A673 (cell line): ENCODE measurements at places on chromosomes 5 and 9. TPM values are rescaled to one million over a fixed set of nuclear protein-coding genes. Genes with fewer than 3 reads are reported as not detected.

SHC3 gene
- 5.5 and 6.6 TPM in 2 replicates for total RNA-seq

DNA sequence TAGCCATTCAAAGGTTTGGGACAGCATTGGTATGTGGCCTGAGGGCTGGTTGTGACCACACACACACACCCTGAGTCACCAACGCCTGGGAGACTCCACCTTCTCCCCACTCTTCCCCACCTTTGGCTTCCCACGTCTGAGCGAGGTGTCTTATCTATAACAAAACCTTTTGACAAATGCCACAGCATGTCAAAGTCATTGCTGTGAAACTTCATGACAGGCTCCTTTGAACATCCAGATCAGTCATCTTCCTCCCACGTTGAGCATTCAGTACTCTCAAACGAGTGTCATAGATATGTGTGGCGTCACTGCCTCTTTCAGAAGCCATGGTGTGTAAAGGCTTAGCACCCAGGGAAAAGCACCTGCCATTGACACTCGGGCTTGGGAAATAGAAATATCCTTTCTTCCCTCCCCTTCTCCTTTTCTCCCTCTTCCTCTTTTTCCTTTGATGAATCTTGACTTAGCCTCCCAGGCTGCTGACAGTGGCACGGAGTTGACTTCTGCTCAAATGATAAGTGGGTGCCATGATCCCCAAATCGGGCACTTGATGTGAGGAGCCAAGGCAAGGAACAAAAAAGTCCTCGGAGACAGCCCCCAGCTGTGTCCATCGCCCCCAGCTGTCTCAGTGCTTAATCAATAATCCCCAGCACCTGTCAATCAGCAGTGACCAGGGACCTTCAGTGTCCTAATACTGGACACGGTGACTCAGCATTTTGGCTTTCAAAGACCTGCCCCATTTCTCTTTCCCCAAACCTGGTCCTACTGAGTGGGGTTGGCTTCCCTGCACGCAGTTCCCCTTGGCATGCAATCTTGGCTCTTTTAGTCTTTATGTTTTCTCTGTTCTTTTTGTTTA lies 114.8 kb downstream of the FGF18 start:
- DNase-seq = no peak
- peaks cover 5% of the 10 kb centered on the region for H3K4me1 ChIP-seq
- no peak overlapping the region for H3K27ac ChIP-seq
- no peak overlapping the region for H3K4me3 ChIP-seq

DNA sequence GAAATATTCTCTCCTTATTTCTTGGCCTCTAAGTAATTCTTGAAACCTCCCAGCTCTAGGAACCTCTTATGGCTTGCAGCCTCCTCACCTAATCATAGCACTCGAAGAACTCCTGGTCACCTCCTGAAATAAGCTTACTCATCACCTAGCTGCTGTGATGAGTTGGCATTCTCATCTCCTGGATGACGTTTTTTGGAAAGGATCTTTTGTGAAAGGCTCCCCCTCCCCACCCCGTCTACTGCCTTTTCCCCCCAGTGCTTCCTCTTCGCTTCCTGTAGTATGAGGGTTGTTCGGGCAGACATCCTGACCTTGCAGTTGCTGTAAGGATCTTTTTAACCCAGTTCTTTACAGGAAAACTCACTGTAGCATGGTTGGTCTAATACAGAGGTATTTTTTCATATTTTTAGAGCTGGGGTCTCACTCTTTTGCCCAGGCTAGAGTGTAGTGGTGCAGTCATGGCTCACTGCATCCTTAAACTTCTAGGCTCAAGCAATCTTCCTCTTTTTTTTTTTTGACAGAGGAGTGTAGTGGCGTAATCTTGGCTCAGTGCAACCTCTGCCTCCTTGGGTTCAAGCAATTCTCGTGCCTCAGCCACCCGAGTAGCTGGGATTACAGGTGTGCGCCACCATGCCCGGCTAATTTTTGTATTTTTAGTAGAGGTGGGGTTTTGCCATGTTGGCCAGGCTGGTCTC lies 41.8 kb downstream of the ARHGAP26 start:
- H3K36me3 ChIP-seq = no peaks in the 10 kb centered on the region
- no peaks in the 10 kb centered on the region for H3K27me3 ChIP-seq
- no peak overlapping the region for H3K4me3 ChIP-seq
- H3K4me1 ChIP-seq = peaks cover 29% of the 10 kb centered on the region
- DNase-seq = no peak

DNA sequence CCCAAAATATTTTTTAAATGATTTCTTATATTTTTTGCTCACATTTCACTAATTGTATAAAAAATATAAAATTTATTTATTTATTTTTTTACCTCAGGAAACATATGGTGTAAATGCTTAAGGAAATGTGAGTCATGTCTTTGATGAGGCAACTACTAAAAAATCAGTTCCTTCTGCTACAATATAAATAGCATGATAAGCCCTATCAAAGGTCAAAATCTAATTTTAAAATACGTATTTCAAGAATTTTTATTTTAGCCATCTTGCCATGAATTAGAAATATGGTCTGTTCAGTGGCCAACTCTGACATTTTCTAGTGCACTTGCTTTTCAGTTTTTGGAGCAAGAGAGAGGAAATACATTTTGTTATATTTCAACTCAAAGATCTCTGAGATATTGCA lies 50.5 kb downstream of the PDE4D start:
- no peak overlapping the region for H3K4me3 ChIP-seq
- H3K4me1 ChIP-seq = no peaks in the 10 kb centered on the region
- no peak for DNase-seq
- H3K36me3 ChIP-seq = no peaks in the 10 kb centered on the region
- H3K27me3 ChIP-seq = peaks cover 95% of the 10 kb centered on the region

DNA sequence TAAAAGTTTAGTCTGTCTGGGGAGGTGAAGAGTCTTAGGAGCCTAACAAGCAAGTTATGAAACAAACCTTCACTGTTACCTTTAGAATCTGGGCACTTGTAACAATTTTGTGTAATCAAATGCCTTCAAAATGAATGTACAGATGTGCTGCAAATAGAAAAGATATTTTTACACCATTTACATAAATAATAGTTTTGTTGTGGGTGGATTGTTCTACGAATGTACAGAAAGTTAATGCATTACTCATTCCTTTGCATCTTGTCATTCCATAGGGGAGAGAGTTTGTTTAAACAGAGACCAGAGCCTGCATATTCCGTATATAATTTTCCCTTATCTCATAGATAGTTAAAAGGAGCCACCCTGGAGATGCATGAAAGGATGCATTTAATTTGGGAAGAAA lies 576.9 kb upstream of the SGCD start:
- H3K27me3 ChIP-seq = no peaks in the 10 kb centered on the region
- no peak overlapping the region for H3K4me3 ChIP-seq
- H3K4me1 ChIP-seq = no peaks in the 10 kb centered on the region
- no peaks in the 10 kb centered on the region for H3K36me3 ChIP-seq

DNA sequence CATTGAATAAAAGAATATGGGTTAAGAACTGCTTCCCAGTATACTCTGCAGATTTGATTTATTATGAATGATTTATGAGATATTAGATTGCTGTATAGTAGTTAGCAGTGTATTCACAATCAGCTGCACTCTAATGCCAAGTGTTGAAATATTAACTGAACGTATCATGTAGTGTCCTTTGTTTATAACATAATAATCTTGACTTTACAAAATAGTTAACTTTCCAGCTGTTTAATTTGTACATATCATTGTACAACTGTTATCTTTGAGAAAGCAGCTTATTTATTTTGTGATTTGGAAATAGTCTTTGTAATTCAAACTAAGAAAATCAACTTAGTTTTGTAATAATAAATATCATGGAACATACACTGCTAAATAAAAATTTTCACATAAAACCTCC lies 219.5 kb downstream of the RANBP17 start:
- H3K36me3 ChIP-seq = no peaks in the 10 kb centered on the region
- no peaks in the 10 kb centered on the region for H3K4me1 ChIP-seq
- no peaks in the 10 kb centered on the region for H3K27me3 ChIP-seq
- no peak overlapping the region for H3K4me3 ChIP-seq
- H3K27ac ChIP-seq = no peak overlapping the region

- peaks cover 24% of the 10 kb centered on the region for H3K36me3 ChIP-seq
- H3K27ac ChIP-seq = no peak overlapping the region
- H3K4me3 ChIP-seq = no peak overlapping the region
- H3K4me1 ChIP-seq = no peaks in the 10 kb centered on the region
- no peaks in the 10 kb centered on the region for H3K27me3 ChIP-seq
Measured at GRCh38 chr5:177524941-177525655, 8.3 kb upstream of the DDX41 start.

COL15A1 gene
- 0.04 TPM in 1 of 2 replicates, not detected in the other for total RNA-seq

- H3K4me3 ChIP-seq = no peak overlapping the region
- no peaks in the 10 kb centered on the region for H3K36me3 ChIP-seq
- peaks cover 6% of the 10 kb centered on the region for H3K4me1 ChIP-seq
- DNase-seq = no peak
Measured at GRCh38 chr9:126393876-126394275, 67.2 kb downstream of the MVB12B start.

GRCh38 chr9:16356196-16356765 lies 514.2 kb downstream of the BNC2 start:
- H3K27ac ChIP-seq = no peak overlapping the region
- H3K4me1 ChIP-seq = no peaks in the 10 kb centered on the region
- DNase-seq = no peak
- no peaks in the 10 kb centered on the region for H3K27me3 ChIP-seq
- H3K4me3 ChIP-seq = no peak overlapping the region

GRCh38 chr5:150457121-150457520 lies 7.6 kb upstream of the RPS14 start:
- H3K27ac ChIP-seq = no peak overlapping the region
- no peaks in the 10 kb centered on the region for H3K4me1 ChIP-seq
- no peaks in the 10 kb centered on the region for H3K27me3 ChIP-seq

DNA sequence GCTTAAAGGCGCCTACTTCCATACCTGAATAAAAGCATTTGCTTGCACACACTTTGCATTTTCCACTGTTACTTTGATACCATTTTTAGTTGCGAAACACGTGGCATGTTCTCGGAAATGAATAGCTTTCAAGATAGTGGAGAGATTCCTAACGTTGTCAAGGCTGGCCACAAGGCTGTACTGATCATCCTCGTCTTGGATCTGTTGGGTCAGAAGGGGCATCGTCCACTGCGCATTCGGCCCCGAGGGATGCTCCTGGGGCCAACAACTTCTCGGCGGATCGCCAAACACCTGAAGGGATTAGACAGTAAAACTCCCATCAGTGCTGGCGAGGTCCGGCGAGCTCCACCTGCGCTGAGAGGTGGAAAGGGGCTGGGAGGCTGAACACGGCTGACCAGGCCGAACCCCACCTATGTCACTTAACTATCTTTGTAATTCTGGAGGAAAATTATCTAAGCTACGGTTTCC lies 599 bp downstream of the RAD1 start:
- peak overlapping the region; percentile 87 for H3K4me3 ChIP-seq
- peak overlapping the region; percentile 89 for H3K27ac ChIP-seq
- H3K36me3 ChIP-seq = peaks cover 48% of the 10 kb centered on the region
- H3K27me3 ChIP-seq = no peaks in the 10 kb centered on the region
- DNase-seq = peak; percentile 21
- peaks cover 15% of the 10 kb centered on the region for H3K4me1 ChIP-seq

GRCh38 chr9:101510459-101510858 lies 23.2 kb upstream of the RNF20 start:
- H3K4me1 ChIP-seq = no peaks in the 10 kb centered on the region
- H3K36me3 ChIP-seq = no peaks in the 10 kb centered on the region
- no peak for DNase-seq

ACSL6 gene
- total RNA-seq = not detected in 2 replicates

DNA sequence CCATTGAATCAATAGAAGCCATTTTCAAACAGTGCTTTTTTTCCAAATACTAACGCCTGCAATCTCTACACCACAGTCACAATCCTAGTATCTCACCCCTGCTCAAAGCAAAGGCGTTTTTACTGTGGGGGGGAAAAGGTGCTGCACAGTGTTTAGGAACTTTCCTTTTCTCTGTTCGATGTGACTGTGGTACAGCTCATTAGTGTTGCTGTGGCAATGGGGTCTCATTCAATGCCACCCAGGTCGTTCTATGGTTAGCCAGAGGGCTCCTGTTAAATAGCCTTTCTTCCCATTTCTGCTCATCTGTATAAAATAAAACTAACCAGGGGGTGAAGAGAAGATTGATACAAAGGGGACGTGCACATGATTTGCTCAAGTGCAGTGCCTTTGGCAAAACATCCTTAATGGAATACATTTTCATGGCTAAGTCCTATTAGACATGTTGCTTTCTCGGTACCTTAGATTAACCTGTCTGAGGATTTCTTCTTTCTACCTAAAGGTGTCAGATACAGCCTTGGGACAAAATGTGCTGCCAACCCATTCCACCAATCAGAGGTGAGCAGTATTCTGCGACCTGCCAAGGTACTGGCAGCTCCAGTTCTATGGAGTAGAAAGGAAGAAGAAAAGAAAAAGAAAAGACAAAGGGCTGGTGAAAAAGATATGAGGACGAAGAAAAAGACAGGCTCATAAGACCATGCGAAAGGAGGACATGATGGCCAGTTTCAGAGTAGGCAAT lies 651.4 kb upstream of the DMAC1 start:
- H3K27me3 ChIP-seq = no peaks in the 10 kb centered on the region
- no peaks in the 10 kb centered on the region for H3K36me3 ChIP-seq
- no peak overlapping the region for H3K27ac ChIP-seq
- DNase-seq = no peak

- peak overlapping the region; percentile 96 for H3K27ac ChIP-seq
- H3K4me3 ChIP-seq = peak overlapping the region; percentile 34
- peak; percentile 91 for DNase-seq
- H3K27me3 ChIP-seq = no peaks in the 10 kb centered on the region
- H3K36me3 ChIP-seq = no peaks in the 10 kb centered on the region
- H3K4me1 ChIP-seq = peaks cover 48% of the 10 kb centered on the region
Measured at GRCh38 chr9:113963696-113964494, 87.8 kb downstream of the ZNF618 start.

MRPS30 gene
- total RNA-seq = 63.9 and 64.3 TPM in 2 replicates

DNA sequence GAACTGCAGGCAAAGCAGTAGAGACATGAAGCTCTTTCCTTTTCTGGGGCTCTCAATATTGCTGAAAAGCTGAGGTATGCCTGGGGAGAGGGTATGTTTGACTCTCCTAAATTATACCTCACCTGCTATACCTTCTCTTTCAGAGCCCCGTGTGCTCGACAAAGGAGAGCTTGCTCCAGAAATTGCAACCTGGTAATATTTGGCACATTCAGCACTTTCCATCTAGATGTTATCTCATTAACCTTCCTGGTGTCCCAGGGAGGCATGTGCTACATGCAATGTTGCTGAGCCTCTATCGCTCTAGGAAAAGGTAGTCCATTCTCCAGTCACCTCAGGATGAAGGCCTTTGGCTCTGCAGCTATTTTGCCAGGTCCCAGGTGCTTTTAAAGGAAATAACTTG lies 78.5 kb upstream of the ZSWIM6 start:
- H3K27ac ChIP-seq = no peak overlapping the region
- no peaks in the 10 kb centered on the region for H3K36me3 ChIP-seq
- H3K4me1 ChIP-seq = no peaks in the 10 kb centered on the region
- H3K27me3 ChIP-seq = no peaks in the 10 kb centered on the region
- H3K4me3 ChIP-seq = no peak overlapping the region

- H3K4me3 ChIP-seq = no peak overlapping the region
- H3K4me1 ChIP-seq = no peaks in the 10 kb centered on the region
- no peak overlapping the region for H3K27ac ChIP-seq
- no peak for DNase-seq
- no peaks in the 10 kb centered on the region for H3K36me3 ChIP-seq
Measured at GRCh38 chr5:140055152-140055551, 12.1 kb upstream of the NRG2 start.

GRCh38 chr5:79976759-79977515 lies 14.1 kb downstream of the MTX3 start:
- H3K36me3 ChIP-seq = peaks cover 22% of the 10 kb centered on the region
- no peaks in the 10 kb centered on the region for H3K27me3 ChIP-seq
- no peaks in the 10 kb centered on the region for H3K4me1 ChIP-seq

ARHGEF39 gene
- total RNA-seq = 25.0 and 27.7 TPM in 2 replicates

GRCh38 chr5:44245935-44246334 lies 143.3 kb downstream of the FGF10 start:
- H3K36me3 ChIP-seq = no peaks in the 10 kb centered on the region
- no peak for DNase-seq
